ENCODE measurements at places on chromosomes 4 and X.

GRCh38 chr4:7693237-7693608 is 246.4 kb downstream of the AFAP1 start:
- no peak for DNase-seq

GRCh38 chrX:96376266-96376665 is 308.4 kb upstream of the DIAPH2 start:
- DNase-seq = no peak

GRCh38 chr4:177482367-177482766 is 40.1 kb upstream of the AGA start:
- DNase-seq = no peak

DNA sequence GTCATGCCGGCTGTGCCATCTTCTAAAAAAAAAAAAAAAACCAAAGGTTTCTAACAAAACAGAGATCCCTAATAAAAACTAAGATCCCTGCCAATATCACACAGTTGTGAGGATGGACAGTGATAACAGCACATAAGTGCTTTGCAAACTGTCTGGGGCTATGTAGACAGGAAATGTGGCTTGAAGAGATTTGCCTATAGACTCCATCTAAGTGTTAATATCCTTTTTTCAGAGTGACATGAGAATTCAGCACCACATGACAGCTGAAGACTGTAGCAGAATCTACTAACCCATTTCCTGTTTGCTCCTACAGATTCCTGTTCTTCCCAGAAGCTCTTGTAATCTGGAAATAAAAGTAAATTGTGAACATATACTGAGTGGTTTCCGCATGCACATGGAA is 215.4 kb downstream of the KDR start:
- DNase-seq = no peak

GRCh38 chrX:151393514-151393913 is 3.5 kb upstream of the VMA21 start:
- no peak for DNase-seq

- DNase-seq = peak; percentile 59
Measured at GRCh38 chrX:151396042-151396824, 773 bp upstream of the VMA21 start.

GRCh38 chr4:184453365-184454160 is 20.8 kb downstream of the IRF2 start:
- no peak for DNase-seq

- DNase-seq = no peak
Measured at GRCh38 chr4:83876047-83876446, 340.1 kb downstream of the GPAT3 start.

- DNase-seq = no peak
Measured at GRCh38 chr4:138562544-138562991, 320.4 kb upstream of the SLC7A11 start.

GRCh38 chr4:2685541-2685940 is 70.6 kb downstream of the TNIP2 start:
- no peak for DNase-seq

GRCh38 chrX:144722307-144722706 is 525.0 kb upstream of the SPANXN1 start:
- no peak for DNase-seq

DNA sequence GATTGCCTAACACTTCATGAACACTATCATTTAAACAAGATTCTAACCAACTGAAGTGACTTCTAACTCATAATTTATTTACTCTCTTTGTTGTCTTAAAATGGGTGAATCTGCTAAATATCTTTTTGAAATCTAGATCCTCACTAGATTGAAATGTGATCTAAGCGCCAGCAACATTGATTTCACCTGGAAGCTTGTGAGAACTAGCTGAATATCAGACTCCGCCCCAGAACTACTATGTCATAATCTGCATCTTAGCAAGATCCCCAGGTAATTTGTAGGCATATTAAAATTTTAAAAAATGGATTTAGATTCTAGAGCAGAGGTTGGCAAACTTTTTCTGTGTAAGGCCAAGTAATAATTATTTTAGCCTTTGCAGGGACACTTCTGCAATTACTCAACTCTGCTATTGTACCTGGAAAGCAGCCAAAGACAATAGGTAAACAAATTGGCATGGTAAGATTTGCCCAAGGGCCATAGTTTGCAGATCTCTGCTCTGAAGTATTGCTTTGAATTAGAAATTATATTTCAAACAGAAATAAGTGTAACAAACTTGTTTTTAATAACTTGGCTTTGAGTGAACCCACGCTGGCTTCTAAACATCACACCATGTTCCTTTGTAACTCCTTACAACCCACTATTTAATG is 121.5 kb downstream of the REELD1 start:
- DNase-seq = no peak

DNA sequence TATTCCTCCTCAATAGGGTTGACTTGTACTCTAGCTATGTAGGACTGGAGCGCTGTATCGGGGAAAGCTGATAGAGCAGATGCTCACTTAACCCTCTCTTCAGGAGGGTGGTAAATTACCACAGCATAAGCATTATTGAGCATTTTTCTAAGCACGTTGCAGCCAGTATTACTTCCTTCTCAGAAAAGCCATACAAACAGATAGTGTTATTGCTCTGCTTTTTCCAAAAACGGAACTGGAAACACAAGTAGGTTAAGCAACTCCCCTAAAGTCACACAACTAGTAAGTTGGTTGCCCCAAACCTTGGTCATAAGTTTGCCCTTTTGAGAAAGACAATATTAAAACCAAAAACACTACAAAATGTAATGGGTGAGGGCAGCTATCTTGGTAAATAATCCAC is 73.9 kb downstream of the REELD1 start:
- DNase-seq = no peak

- DNase-seq = no peak
Measured at GRCh38 chr4:104502471-104502870, 7.8 kb upstream of the CXXC4 start.

- DNase-seq = no peak
Measured at GRCh38 chr4:119774840-119775239, 146.2 kb upstream of the PDE5A start.

DNA sequence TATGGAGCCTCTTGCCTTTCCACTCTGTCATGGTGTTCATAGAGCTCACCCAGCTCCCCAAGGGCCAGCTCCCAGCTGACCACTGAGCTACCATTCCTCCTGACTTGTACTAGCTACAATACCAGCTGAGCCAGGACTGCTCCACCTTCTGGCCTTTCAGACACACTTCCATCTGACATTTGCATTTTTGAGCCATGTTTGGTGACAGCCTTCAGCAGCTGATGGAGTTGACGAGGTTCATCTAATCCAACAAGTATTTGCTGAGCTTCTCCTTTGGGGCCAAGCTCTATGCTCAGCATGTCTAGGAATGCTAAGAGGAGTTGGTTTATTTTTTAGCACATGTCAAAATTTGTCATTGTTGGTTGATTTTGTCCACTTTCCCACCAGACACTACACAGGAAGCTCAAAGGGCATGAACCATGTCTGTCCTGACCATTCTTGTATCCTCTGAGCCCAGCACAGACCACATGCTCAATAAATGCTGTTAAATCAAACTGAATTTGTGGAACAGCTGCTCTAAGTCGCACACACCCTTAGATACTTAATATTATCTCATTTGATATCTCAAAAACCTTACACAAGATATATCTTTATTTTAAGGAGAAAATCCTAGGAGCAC is 142.6 kb upstream of the PPARGC1A start:
- peak; percentile 0 for DNase-seq

DNA sequence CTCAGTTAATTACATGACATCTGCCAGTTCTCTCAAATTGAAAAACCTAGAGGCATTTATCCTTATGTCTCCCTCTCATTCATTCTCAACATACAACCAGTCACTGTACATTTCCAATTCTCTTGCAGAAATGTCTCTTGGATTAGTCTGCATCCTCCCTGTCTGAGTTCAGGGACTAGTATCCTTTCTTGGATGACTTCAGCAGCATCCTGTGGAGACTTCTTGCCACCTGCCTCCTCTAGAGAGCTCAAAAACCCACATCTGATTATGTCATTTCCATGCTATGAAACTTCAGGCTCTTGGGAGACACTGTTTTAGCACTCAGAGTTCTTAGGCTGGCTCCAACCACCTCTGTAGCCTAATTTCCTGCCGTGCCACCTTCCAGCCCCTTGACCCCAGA is 515.1 kb upstream of the DIPK2B start:
- DNase-seq = no peak

DNA sequence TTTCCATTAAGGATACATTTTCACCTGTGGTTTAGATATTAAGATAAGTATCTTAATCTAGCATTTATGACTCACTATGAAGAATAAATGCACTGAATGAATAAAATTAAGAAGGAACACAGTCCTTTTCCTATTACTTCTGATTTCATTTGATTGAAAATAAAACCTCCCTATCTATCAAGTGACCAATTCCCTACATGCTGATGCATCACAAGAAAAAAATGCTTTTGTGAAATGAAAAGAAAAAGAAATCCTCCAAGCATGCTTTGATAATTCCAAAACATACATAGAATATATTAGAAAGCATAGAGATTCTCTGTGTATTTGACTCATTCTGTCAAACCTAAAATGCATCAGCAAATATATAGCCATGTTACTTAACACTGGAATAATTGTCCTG is 37.1 kb downstream of the PCDH10 start:
- DNase-seq = no peak

- no peak for DNase-seq
Measured at GRCh38 chr4:99832321-99832720, 15.7 kb downstream of the DAPP1 start.

DNA sequence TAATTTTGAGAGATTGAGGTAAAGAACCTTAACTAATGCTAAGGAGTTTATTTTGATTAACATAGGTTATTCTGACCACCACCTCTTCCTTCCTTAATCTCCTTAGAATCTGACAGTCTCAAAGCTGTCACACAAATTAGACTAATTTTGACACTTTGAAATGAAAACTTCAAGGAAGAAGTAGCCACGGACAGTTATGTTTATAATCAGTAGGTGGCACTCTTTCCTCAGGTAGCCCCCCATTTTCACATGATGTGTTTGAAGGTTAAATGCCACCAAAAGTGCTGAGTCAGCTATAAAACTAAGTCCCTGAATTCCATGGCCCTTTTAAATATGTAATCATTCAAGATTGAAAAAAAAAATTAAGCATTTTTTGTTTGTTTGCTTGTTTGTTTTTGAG is 22.4 kb downstream of the TMEM33 start:
- DNase-seq = peak; percentile 72

DNA sequence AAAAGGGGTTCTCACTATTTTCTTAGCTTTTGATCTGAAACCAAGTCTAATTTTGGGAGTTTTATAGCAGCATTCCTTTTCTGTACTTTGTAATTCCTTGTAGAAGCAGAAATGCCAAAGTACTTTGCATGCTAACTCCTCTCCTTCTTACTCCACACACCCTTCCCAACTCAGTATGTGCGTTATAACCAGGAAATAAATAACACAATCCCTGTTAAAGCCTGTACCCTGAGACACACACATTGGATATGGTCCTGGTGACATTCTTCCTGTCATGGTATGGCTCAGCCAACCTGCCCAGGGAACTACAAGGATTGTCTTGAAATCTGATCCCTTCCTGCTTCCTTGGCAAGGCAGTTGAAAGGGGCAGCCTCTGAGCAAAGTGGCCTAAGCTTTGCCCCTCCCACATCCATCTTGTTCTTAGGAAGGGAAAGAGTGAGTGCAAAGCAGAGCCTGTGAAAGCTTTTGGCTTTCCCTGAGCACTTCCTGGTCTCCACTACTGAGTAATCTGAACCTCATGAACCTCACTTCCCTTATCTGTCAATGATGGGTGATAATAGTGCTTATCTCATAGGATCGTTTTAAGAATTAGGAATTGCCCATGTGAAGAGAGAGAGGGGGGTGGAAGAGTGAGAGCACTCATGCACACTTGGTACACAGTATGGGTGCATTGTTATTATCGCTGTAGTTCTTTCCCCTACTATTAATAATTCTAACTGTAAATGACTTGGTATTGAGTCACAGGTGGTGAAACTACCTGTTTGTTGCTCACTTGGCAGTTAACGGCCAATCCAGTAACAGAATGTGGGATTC is 109.3 kb downstream of the AFF2 start:
- DNase-seq = no peak

DNA sequence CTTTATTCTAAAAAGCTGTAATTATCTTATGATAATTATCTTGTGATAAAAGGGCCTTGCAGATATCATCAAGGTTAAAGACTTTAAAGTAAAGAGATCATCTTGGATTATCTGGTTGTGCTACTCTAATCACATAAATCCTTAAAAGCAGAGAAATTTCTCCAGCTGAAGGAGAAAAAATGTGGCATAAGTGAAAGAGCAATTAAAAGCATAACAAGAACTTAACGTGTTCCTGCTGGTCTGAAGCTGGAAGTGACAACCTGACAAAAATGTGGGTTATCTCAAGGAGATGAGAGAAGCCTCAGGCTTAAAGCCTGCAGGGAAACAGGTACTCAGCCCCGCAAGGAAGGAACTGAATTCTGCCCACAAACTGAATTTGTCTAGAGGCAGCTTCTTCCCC is 449.1 kb upstream of the NDST4 start:
- DNase-seq = no peak

- no peak for DNase-seq
Measured at GRCh38 chr4:81359207-81359606, 112.5 kb downstream of the RASGEF1B start.

GRCh38 chr4:82773057-82773456 is 25.5 kb downstream of the SCD5 start:
- DNase-seq = no peak

GRCh38 chrX:108734426-108734825 is 1.9 kb downstream of the IRS4 start:
- no peak for DNase-seq

DNA sequence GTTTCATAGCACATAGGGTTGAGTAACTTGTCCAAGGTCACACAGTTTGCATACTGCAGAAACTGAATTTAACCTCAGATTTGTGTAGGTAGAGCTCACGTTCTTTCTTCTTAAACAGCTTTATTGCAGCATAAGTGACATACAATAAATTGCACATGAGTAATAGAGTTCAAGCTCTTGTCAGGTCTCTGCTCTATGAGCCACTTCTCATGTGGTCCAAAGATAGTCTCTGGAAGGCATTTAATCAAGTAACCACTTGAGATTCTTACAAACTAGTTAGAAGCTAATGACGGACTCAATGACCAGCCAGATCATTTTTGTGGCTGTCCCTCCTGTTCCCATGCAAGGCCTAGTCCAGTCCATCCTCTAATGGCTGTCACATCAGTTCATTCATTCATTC is 68.9 kb downstream of the MAOB start:
- DNase-seq = no peak

DNA sequence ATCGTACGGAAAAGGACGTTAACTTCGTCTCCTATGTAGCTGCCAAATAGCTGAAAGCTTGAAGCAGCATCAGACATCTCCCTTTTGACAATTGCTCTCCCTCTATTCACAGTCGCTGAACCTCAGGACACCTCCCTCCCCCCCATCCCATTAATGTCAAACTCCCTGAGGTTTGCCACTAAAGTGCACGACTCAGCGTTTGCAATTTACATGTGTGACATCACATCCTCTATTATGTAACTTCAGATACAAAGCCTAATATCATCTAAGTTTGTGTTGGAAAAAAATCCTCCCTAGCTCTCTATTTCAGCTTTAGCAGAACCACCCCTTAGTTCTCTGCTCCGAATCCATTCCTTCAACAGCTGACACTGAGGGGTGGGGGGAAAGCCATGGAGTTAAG is 5.5 kb upstream of the NR3C2 start:
- no peak for DNase-seq

GRCh38 chr4:102285831-102286230 is 59.5 kb downstream of the SLC39A8 start:
- DNase-seq = no peak

GRCh38 chr4:38831653-38832052 is 25.0 kb downstream of the TLR6 start:
- no peak for DNase-seq

GRCh38 chr4:117678861-117679260 is 355.4 kb upstream of the NDST3 start:
- DNase-seq = no peak

All from erythroblast (primary cell).